Left renal cortex interstitium (tissue), 4 donors: ENCODE measurements at places on chromosomes 1 and 21. TPM values are rescaled to one million over a fixed set of nuclear protein-coding genes. Genes with fewer than 3 reads are reported as not detected.

- no peak for DNase-seq
These were observed 122.8 kb downstream of the NOS1AP start for GRCh38 chr1:162192306-162192678.

DNA sequence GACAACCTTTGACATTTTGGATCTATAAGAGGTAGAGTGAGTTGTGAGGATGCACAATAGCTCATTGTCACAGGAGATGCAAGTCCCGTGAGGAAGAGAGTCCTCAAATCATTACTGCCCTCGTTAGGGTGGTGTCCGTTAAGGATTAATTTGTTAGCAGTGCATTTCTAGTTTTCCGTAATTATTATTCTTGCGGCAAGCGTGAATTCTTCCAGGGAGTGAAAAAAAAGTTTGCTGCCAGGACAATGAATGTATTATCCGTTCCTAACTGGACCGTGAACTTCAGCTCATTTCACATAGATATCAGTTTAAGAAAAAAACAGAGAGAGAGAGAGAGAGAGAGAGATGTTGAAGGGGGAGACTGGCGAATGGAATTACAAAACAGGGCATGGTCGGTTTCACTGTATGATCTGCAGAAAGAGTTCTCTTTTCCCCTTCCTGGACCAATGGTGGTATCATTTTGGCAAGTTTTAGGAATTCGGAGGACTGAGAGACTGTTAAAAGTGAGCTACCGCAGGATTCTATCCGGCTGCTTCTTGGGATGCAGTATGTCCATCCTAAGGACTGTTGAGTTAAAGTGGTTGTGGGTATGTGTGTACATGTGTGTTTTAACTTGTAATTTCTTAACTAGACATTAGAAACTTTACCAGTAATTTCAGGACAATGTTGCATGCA lies 216.0 kb upstream of the NFIA start:
- no peak for DNase-seq

- DNase-seq, result no peak
These were observed 23.0 kb upstream of the ITLN1 start for GRCh38 chr1:160907976-160908375.

Gene FBLIM1
- 67.0 TPM for polyA plus RNA-seq

DNA sequence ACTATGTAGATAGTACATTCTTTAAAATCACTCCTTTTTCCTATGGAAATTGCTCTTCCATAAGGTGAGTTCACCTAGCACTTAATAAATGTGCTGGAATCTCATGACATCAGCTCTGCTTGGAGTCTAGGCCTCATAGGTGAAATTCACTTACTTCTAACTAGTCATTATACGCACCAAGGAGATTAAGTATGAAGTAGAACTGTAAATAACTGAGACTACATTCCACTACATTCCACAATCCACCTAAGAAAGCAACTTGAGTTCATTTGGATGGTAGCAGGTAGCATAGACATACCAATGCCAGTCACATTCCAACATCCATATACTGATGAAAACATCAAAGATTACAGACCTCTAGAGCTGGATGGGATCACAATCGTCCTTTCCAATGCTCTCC lies 64.3 kb downstream of the NIBAN1 start:
- DNase-seq, result no peak

Gene SPRR1A
- not detected for polyA plus RNA-seq

DNA sequence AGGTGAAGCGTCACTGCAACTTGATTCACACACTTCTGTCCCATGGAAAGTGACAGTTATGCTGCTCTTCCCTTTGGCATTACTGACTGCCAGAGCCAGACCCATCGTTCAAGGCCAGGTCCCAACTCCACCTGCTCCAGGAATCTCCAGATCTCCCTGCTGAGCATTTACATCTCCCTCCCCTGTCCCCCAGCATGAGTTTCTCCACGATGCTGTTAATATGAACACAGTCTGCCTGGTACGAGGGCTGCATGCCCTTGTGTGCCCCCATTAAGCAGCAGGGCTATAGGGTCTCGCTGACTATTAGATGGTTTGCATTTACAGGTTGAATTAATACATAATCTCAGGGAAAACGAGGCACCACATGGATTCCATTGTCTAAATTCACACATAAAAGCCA lies 4.3 kb downstream of the F3 start:
- DNase-seq, result no peak

DNA sequence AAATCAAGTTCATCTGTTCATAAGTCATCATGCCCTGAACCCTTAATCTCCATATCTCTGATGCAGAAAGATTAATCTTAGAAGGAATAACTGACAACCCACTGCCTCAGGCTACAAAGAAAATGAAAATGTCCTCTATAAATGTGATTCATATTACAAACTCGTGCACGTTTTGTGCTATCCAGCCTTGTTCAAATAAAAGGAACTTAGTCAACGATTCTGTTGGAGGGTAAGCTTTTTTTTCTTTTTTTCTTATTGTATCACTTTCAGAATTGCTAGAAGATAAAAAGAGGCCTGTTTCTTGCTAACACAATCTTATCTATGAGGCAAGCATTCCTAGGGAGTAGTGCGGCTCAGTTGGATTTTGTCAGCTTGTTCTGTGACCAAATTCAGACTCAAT lies 228.4 kb downstream of the TM2D1 start:
- DNase-seq, result no peak

DNA sequence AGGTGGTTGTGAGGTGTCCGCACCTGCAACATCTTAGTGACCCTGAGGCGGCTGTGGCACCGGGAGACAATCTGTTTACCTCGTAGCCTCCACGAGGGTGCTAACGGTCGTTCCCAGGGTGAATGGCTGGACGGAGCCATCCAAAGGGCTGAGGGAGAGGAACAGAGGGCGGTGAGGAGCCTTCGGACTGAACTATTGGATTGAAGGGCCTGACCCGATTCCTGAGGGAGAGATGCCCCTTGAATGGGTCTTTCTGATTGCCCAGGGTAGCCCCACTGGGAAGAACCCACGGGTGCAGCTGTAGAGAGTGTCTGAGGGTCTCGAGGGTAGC lies 2.3 kb downstream of the NR5A2 start:
- DNase-seq, result no peak

Gene KCNE2
- polyA plus RNA-seq, result 1.3 TPM

Gene PRELP
- 5.5 TPM for polyA plus RNA-seq

DNA sequence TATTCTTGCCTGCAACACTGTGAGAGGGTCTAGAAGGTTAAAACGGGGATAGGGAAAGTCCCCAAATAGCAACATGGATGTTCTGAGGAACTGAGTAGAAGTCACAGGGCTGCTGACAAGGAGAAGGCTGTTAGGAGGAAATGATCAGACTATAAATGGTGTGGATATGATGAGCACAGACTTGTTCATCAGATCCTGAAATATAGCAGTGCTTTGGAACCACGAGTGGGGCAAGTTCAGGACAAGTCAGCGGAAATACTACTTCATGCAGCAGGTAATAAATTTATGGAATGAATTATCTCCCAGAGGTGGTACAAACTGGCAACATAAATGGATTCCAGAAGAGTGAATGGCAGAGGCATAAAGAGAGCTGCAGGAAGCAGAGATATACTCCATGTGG lies 3.2 kb upstream of the KIAA0040 start:
- no peak for DNase-seq

Gene SLAMF6
- polyA plus RNA-seq, result 0.10 TPM

- DNase-seq, result no peak
These were observed 2.6 kb downstream of the IKBKE start for GRCh38 chr1:206472886-206473285.

Gene LCE2B
- not detected for polyA plus RNA-seq

GRCh38 chr1:42938645-42939615 lies 19.7 kb downstream of the SLC2A1 start:
- DNase-seq, result no peak

GRCh38 chr1:71899881-71900280 lies 382.5 kb downstream of the NEGR1 start:
- DNase-seq, result no peak

DNA sequence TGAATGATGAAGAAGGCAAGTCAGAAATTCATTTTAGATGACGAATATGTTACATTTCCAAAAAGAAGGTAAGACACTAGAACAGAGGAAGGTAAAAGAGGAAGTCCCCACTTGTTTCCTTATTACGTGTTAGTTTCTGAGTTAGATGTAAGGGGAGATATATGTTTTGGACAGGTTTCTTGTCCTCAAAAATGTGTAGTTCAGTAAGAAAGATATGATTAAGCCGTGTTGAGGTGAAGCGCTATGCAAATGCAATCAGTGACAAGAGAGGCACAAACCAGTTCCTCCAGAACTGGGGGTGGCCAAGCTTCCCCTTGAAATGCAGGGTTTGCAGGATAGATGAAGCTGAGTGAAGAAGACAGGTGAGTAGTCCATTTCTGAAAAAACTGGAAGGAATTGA lies 293.3 kb upstream of the RUNX1 start:
- DNase-seq, result no peak

DNA sequence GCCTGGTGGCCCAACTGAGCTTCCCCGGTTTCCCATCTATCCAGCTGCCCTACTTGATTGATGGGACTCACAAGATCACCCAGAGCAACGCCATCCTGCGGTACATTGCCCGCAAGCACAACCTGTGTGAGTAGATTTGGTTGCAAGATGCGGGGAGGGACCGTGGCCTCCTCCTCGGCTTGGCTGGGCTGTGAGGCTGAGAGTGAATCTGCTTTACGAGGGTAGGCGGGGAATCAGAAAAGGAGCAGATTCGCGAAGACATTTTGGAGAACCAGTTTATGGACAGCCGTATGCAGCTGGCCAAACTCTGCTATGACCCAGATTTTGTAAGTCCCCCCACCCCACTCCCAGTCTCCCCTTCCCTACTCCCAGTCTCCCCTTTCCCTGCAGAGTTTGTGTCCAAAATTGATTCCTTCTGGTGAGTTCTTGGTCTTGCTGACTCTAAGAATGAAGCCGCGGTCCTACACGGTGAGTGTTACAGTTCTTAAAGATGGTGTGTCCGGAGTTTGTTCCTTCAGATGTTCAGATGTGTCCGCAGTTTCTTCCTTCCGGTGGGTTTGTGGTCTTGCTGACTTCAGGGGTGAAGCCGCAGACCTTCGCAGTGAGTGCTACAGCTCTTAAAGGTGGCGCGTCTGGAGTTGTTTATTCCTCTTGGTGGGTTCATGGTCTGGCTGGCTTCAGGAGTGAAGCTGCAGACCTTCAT lies 1.5 kb downstream of the GSTM2 start:
- no peak for DNase-seq

GRCh38 chr21:26782747-26783146 lies 62.5 kb downstream of the ADAMTS1 start:
- DNase-seq, result no peak

Gene TNFRSF18
- polyA plus RNA-seq, result 0.76 TPM

- no peak for DNase-seq
These were observed 1240.7 kb downstream of the BRINP3 start for GRCh38 chr1:189237008-189237407.

Gene GJC2
- 1.2 TPM for polyA plus RNA-seq
